Body of pancreas (tissue), 4 donors: ENCODE measurements at places on chromosomes 1 and 21. TPM values are rescaled to one million over a fixed set of nuclear protein-coding genes. Genes with fewer than 3 reads are reported as not detected.

DNA sequence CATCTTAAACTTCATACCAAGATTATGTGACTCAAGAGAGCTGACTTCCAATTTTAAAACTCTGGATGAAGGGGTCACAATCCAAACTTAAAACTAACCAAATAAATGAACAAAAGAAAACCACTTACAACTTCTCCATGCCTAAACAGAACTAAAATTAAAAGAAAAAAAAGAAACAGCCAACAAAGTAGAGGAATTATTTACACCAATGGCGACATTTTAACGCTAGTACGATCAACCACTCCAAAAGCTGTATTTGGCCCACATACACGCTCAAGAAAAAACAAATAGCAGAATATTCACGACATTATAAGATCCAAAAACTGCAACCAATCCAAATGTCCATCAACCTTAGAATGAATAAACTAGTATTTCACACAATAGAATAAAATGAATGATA is 42.4 kb downstream of the ENAH start:
- no peak overlapping the region for H3K4me3 ChIP-seq
- no peaks in the 10 kb centered on the region for H3K36me3 ChIP-seq
- no peak for DNase-seq
- peaks cover 51% of the 10 kb centered on the region for H3K4me1 ChIP-seq
- H3K27ac ChIP-seq = no peak overlapping the region
- no peaks in the 10 kb centered on the region for H3K27me3 ChIP-seq

DNA sequence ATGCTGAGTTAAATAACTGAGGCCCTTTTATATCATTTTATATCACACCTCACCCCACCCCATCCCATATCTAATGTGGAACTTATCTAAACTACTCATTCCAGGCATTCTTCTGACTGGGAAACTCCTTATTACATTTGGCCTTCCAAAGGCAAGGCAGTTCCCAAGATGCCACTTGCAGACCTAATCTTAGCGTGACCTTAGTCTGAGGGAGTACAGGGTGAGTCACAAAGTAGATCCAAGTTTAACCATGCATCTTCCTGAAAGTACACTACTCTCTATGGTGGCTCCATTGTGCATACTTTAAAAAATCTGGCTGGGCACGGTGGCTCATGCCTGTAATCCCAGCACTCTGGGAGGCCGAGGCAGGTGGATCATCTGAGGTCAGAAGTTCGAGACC is 353.6 kb upstream of the C1orf87 start:
- no peaks in the 10 kb centered on the region for H3K27me3 ChIP-seq
- no peaks in the 10 kb centered on the region for H3K36me3 ChIP-seq
- DNase-seq = no peak
- no peaks in the 10 kb centered on the region for H3K4me1 ChIP-seq

DNA sequence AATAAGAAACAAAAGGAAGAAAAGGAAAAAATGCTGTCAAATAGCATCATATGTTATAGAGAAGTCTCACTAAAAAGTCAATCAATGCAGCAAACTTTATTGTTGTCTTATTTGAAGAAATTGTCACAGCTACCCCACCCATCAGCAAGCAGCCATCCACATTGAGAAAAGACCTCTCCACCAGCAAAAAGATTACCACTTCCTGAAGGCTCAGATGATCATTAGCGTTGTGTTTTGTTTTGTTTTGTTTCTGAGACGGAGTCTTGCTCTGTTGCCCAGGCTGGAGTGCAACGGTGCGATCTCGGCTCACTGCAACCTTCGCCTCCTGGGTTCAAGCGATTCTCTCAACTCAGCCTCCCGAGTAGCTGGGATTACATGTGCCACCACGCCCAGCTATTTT is 29.0 kb downstream of the ATP2B4 start:
- H3K27me3 ChIP-seq = no peaks in the 10 kb centered on the region
- H3K4me1 ChIP-seq = peaks cover 37% of the 10 kb centered on the region
- H3K4me3 ChIP-seq = no peak overlapping the region
- no peaks in the 10 kb centered on the region for H3K36me3 ChIP-seq

Gene SLAMF1
- not detected for total RNA-seq

DNA sequence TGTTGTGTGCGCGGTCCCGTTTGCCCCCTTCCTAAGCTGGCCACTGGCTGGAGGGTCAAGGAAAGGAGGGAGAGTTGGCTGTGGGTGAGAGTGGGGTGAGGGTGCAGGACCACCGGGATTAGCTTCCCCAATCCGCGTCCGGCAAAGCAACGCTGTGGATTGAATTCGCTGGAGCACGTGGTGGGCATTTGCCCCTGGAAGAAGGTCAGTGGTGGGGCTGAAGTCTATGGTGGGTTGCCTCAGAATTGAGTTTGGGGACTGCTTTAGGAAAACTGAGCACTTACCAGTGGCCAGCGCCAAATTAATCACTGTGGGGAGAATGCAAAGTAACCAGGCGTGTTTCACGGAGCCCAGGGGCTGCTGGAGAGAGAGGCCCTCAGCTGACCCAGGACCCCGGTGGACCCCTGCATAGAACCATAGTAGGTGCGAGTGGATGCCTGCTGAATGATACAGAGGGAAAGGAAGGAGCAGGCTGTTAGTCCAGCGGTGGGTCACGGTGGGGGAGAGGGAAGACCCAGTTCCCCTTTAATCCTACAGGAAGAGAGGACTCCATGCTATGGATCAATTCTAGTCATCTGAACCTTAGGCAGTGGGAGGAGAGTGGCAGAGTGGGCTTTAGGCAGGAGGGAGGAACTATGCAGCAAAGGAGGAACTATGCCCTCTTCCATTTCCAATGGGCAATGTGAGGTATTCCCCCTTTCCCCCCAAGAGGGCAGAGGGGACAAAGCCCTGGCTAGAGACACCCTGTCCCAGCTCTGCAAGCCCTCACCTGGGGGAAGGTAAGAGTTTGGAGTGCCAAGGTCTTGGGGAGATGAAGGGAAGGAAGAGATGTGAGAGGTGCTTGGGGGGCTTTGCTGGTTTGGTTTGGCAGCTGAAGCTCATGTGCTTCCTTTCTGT is 1.2 kb downstream of the TNFRSF8 start:
- H3K36me3 ChIP-seq = no peaks in the 10 kb centered on the region
- no peaks in the 10 kb centered on the region for H3K4me1 ChIP-seq
- H3K27me3 ChIP-seq = no peaks in the 10 kb centered on the region

GRCh38 chr1:226951286-226952117 is 11.4 kb downstream of the COQ8A start:
- H3K27me3 ChIP-seq = no peaks in the 10 kb centered on the region
- no peak overlapping the region for H3K27ac ChIP-seq
- peaks cover 76% of the 10 kb centered on the region for H3K4me1 ChIP-seq
- no peak overlapping the region for H3K4me3 ChIP-seq

GRCh38 chr1:87399701-87400100 is 71.0 kb downstream of the LMO4 start:
- H3K4me1 ChIP-seq = no peaks in the 10 kb centered on the region
- H3K27me3 ChIP-seq = no peaks in the 10 kb centered on the region
- no peaks in the 10 kb centered on the region for H3K36me3 ChIP-seq

Gene PTPN22
- total RNA-seq = 4.6 TPM

DNA sequence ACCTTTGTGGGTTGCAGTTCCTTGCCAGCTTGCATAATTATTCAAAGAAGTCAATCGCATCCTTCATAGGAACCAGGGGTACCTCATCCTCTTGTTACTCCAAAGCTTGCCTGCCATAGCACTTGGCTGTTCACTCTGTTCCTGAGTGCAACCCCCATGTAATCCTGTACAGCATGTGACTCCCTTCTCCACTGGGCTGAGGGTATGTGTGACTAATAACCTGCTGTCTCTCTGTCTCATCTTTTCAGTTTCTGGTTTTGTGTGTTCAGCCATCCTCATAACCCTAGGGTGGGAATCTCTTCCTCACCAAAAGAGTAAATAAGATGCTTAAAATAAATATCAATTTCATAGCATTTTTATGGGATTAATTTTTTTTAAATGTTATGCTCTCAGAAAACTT is 351.9 kb downstream of the S1PR1 start:
- no peaks in the 10 kb centered on the region for H3K36me3 ChIP-seq
- H3K4me1 ChIP-seq = no peaks in the 10 kb centered on the region
- no peak overlapping the region for H3K4me3 ChIP-seq
- DNase-seq = no peak

- H3K27ac ChIP-seq = no peak overlapping the region
- H3K36me3 ChIP-seq = no peaks in the 10 kb centered on the region
- H3K4me1 ChIP-seq = no peaks in the 10 kb centered on the region
These were observed 13.0 kb upstream of the ARHGEF16 start for GRCh38 chr1:3441410-3441847.

- peaks cover 24% of the 10 kb centered on the region for H3K36me3 ChIP-seq
- no peak for DNase-seq
- H3K27ac ChIP-seq = no peak overlapping the region
These were observed 22.1 kb downstream of the PSEN2 start for GRCh38 chr1:226892524-226892875.

- no peak overlapping the region for H3K27ac ChIP-seq
- peaks cover 13% of the 10 kb centered on the region for H3K4me1 ChIP-seq
- no peak for DNase-seq
- no peaks in the 10 kb centered on the region for H3K36me3 ChIP-seq
- H3K27me3 ChIP-seq = no peaks in the 10 kb centered on the region
These were observed 183.2 kb upstream of the VAMP3 start for GRCh38 chr1:7587773-7588456.

- H3K36me3 ChIP-seq = peaks cover 4% of the 10 kb centered on the region
- H3K4me3 ChIP-seq = no peak overlapping the region
- H3K4me1 ChIP-seq = peaks cover 20% of the 10 kb centered on the region
- no peak for DNase-seq
These were observed 76.9 kb downstream of the SLC66A1 start for GRCh38 chr1:19388980-19389379.

- DNase-seq = no peak
- no peak overlapping the region for H3K4me3 ChIP-seq
- H3K27me3 ChIP-seq = no peaks in the 10 kb centered on the region
- H3K4me1 ChIP-seq = no peaks in the 10 kb centered on the region
- peaks cover 71% of the 10 kb centered on the region for H3K36me3 ChIP-seq
These were observed 30.6 kb downstream of the HYI start for GRCh38 chr1:43422995-43423671.

Gene OPRD1
- not detected for total RNA-seq

- H3K36me3 ChIP-seq = no peaks in the 10 kb centered on the region
- DNase-seq = no peak
- no peaks in the 10 kb centered on the region for H3K4me1 ChIP-seq
- H3K27ac ChIP-seq = no peak overlapping the region
These were observed 230.1 kb downstream of the BARHL2 start for GRCh38 chr1:90486996-90487395.

GRCh38 chr1:13674377-13674776 is 25.6 kb upstream of the PRDM2 start:
- DNase-seq = no peak
- H3K4me3 ChIP-seq = no peak overlapping the region
- H3K4me1 ChIP-seq = no peaks in the 10 kb centered on the region
- H3K36me3 ChIP-seq = no peaks in the 10 kb centered on the region

DNA sequence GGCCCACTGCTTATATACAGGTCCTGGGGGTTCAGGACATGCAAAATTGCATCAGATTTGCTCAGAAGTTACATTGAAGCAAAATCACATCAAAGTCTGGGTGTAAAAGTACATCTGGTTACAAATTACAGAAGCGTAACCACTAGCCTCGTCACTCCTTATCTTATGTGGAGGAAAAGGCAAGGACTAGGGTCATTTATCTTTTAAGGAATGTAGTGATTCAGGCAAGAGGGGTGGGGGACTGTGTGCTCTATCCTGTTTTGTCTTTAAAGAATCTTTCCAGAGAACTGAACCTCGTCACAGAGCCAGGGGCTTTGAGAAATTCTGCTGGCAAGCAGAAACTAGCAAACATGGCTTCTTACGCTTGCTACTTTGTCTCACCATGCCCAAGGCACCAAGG is 61.1 kb upstream of the RAB4A start:
- no peak for DNase-seq
- H3K36me3 ChIP-seq = no peaks in the 10 kb centered on the region
- H3K4me1 ChIP-seq = no peaks in the 10 kb centered on the region
- peak overlapping the region; percentile 38 for H3K27ac ChIP-seq
- H3K4me3 ChIP-seq = no peak overlapping the region

- H3K36me3 ChIP-seq = no peaks in the 10 kb centered on the region
- H3K27ac ChIP-seq = no peak overlapping the region
- no peaks in the 10 kb centered on the region for H3K27me3 ChIP-seq
- no peak for DNase-seq
- no peak overlapping the region for H3K4me3 ChIP-seq
These were observed 23.2 kb downstream of the LY9 start for GRCh38 chr1:160819186-160819585.

GRCh38 chr1:18932879-18933278 is 23.6 kb downstream of the IFFO2 start:
- no peak for DNase-seq
- H3K27me3 ChIP-seq = no peaks in the 10 kb centered on the region
- H3K36me3 ChIP-seq = no peaks in the 10 kb centered on the region
- H3K4me3 ChIP-seq = no peak overlapping the region
- H3K27ac ChIP-seq = no peak overlapping the region
